ENCODE measurements at places on chromosomes 1 and 21.
A peak's percentile ranks its signal among the peaks of the same experiment; 100 is the strongest.

DNA sequence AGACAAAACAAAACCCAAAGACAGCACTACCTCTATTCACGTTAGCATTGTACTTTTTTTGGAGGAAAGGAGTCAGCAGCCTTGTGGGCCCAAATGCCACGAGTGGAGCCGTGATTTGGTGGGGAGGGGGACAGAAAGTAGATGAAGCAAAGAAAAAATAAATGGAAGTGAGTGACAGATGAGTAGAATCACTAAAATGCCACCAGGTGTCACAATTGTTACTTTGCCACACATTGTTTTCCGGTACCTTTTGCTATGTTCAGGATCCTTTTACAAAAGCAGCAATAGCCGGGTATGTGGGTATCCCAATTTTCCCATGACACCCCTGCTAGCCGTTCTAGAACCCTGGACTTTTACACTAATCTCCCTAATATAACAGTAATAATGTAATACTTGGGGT is 85.0 kb upstream of the AK4 start:
- no peak for DNase-seq

DNA sequence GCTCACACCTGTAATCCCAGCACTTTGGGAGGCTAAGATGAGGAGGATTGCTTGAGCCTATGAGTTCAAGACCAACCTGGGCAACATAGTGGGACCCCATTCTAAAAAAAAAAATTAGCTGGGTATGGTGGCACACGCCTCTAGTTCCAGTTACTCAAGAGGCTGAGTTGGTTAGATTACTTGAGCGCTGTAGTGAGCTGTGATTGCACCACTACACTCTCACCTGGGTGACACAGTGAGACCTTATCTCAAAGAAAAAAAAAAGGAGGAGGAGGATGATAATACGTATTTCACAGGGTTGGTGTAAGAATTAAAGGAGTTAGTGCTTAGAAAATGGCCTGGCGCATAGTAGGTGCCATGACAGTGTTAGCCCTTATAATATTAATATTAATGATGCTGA is 144.1 kb downstream of the PLXNA2 start:
- no peak for DNase-seq

DNA sequence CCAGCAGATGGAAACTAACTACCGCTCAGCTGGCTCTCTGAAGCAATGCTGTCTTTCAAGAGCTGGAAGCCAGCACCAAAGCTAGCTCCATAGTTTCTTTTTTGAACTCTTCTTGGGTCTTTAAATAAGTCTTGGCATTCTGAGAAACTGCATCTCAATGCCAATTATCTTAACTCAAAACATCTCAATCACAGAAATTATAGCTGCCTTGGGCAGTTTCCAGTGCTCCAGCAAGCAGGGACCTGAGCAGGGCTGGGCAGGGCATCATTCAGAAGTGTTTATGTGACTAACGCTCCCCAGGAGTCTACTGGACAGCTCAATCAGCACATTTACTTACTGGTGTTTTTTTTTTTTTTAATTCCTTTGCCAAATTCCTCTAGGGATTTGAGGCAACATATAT is 18.3 kb upstream of the PADI4 start:
- DNase-seq, result no peak

- DNase-seq, result no peak
These were observed 49.0 kb upstream of the ASB17 start for GRCh38 chr1:75980972-75981897.

DNA sequence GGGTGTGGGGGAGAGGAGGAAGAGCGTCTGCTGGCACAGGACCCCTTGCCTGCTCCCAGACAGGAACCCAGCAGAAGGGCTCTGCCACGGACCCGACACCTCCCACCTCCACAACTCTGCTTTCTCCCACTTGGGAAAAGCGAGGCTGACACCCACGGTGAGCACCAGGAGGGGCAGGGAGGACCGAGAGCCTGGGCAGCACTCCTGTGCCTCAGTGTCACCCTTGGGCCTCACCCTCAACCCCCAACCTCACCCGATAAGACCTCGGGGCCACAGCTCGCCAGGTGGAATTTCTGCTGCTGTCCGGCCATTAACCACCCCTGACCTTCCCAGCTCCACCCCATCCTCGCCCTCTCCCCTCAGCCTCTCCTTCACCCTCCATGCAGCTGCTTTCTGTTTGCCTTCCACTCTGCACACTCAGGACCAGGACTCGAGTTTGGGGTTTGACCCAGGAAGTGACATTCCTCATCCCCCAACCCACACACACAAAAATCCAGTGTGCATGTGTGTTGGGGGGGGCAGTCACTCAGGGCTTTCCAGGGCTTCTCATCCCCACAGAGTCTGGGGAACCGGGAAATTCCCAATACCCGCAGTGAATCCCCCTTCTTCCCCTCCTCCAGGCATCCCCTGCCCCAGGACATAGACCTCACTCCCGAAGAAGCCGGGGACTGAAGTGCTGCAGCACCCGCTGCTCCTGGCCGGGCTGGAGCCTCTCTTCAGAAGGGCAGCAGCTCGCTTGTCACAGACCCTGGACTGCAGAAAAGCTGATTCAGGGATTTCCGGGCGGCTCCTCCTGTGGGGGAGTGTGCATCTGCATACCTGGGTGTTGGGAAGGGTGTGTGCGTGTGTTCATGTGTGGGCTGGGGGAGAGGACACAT is 65.8 kb downstream of the SYT2 start:
- no peak for DNase-seq

DNA sequence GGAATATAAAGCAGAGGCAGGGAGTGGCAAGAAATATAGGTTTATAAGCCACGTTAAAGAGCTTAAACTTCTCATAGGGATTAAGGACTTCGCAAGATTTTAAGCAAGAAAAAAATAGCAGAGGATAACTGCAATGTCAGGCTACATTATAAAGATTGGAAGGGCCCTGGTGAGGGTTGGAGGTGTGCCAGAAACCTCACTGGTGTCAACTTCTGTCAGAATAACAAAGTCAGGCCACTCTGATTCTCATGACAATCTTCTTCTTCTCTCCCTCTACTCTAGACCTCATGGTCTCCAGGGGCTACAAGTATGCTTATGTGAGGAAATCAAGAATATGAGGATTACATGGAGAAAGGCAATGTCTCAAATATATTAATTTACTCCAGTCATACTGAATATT is 32.6 kb upstream of the FMO2 start:
- DNase-seq, result no peak

- no peak for DNase-seq
These were observed 29.8 kb upstream of the GALNT2 start for GRCh38 chr1:230037261-230037660.

DNA sequence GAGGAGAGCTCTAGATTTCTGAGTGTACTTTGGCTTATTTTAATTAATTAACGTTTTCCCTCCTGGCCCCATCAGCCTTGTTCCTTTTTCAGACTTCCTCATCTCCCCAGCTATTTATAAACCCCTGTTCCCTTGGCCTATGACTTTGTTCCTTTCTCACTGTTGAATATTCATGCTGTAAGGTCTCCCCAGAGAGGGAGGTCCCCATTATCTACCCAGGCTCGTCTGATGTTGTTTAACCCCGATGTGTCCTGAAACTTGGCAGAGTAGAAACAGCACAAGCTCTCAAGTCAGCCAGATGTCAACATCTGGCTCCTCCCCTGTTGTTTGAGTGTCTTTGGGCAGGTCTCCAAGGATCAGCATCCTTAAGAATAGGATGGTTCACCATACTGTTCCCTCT is 153.6 kb downstream of the HIVEP3 start:
- no peak for DNase-seq

- DNase-seq, result no peak
These were observed 67.0 kb downstream of the ST3GAL3 start for GRCh38 chr1:43774359-43774758.

GRCh38 chr1:204652497-204652896 is 33.0 kb downstream of the LRRN2 start:
- no peak for DNase-seq

- no peak for DNase-seq
These were observed 14.2 kb downstream of the ARHGEF2 start for GRCh38 chr1:155964193-155964592.

DNA sequence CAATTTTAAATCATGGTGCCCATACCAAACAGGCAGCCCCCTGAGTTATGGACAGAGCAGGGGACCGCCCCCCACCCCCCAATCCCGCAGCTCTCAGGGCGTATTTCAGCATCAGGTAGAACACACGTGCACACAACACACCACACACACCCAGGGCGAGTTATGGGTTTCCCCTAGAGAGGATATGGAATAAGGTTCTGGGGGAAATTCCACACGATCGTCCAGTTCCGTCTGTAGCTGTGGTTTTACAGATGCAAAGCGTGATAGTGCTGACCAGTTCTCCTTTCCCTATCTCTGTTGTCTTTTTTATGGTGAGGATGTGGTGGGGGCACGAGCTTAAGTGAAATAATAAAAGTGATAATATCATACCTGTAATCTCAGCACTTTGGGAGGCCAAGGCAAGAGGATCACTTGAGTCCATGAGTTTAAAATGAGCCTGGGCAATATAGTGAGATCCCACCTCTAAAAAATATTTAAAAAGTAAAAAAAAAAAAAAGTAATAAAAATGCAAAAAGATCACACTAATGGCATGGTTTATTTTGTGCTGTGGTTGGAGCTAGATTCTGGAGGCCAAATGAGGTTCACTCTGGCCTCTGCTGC is 25.1 kb downstream of the C2CD2 start:
- DNase-seq, result no peak

DNA sequence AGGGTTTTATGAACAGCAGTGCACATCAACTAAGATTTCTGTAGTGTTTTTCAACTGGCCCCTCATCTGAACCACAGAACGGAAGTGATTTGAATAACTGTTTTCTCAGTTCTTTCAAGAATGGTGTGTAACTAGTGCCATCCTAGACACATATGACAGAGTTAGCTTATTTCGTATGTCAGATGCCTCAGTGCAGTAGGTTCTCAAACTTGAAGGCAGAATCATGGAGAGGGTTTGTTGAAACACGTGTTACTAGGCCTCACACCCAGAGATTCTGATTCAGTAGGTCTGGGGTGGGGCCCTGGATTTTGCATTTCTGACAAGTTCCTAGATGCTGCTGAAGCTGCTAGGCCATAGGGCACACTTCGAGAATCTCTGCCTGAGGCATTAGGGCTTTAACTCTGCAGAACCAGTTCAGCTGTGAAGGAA is 49.0 kb downstream of the SCCPDH start:
- no peak for DNase-seq

DNA sequence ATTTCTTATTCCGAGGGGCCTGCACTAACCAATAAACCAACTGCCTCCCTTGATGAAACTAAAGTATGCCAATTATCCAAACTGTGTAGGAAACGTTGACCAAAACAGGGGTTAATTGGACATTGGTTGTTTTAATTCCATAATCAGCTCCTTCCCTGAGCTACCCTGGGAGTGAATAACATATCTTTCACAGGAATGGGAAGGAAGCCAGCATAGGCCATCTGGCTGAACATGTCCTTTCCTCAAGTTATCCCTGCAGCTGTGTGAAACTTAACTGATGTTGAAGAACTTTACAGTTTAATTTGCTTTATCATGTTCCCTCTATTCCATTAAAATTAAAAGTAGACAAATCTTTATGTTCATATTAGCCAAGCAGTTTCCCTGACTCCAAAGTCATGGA is 75.4 kb downstream of the NRIP1 start:
- DNase-seq, result no peak

DNA sequence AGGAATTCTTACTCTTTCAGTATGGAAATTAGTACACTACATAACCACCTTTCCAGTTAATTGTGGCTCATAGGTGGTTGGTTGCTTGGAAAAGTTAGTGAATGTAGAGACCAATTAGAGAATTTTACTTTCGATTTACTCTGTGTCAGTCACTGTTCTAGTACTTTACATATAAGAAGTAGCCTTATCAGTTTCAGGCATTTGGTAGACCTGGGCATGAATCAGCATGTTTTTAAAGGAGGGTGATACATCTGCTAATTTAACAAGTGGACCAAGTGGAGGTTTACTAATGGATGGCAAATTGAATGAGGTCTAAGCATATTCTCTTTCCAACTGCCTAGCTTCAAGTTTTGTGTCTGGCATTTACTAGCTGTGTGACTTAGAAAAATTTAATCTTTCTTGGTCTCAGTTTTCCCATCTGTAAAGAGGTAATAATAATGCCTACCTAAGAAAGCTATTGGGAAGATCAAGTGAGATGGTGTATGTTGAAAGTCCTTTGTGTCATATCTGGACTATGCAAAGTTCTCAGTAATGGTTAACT is 1158.6 kb downstream of the PLA2G4A start:
- no peak for DNase-seq

- no peak for DNase-seq
These were observed 97.5 kb downstream of the SEC16B start for GRCh38 chr1:177872308-177872900.

GRCh38 chr21:25557180-25557579 is 50.1 kb downstream of the MRPL39 start:
- DNase-seq, result no peak

GRCh38 chr1:84163123-84163931 is 19.3 kb downstream of the PRKACB start:
- no peak for DNase-seq

- no peak for DNase-seq
These were observed 252.1 kb upstream of the TMEM51 start for GRCh38 chr1:14901371-14901954.

GRCh38 chr21:31537872-31538576 is 121.5 kb upstream of the SOD1 start:
- DNase-seq, result peak; percentile 2

- DNase-seq, result peak; percentile 27
These were observed 239.3 kb downstream of the NPHP4 start for GRCh38 chr1:5752746-5753548.

DNA sequence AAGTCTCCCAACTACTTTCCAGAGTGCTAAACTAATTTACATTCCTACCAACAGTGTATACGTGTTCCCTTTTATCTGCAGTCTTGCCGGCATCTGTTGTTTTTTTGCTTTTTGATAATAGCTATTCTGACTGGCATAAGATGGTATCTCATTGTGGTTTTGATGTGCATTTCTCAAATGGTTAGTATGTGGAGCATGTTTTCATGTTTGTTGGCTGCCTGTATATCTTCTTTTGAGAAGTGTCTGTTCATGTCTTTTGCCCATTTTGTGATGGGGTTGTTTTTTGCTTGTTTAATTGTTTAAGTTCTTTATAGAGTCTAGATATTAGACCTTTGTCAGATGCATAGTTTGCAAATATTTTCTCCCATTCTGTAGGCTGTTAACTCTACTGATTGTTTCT is 46.6 kb downstream of the MAST2 start:
- no peak for DNase-seq

- no peak for DNase-seq
These were observed 33.9 kb upstream of the LGALS8 start for GRCh38 chr1:236489710-236490377.

GRCh38 chr21:40278345-40278744 is 411.1 kb downstream of the PCP4 start:
- no peak for DNase-seq

DNA sequence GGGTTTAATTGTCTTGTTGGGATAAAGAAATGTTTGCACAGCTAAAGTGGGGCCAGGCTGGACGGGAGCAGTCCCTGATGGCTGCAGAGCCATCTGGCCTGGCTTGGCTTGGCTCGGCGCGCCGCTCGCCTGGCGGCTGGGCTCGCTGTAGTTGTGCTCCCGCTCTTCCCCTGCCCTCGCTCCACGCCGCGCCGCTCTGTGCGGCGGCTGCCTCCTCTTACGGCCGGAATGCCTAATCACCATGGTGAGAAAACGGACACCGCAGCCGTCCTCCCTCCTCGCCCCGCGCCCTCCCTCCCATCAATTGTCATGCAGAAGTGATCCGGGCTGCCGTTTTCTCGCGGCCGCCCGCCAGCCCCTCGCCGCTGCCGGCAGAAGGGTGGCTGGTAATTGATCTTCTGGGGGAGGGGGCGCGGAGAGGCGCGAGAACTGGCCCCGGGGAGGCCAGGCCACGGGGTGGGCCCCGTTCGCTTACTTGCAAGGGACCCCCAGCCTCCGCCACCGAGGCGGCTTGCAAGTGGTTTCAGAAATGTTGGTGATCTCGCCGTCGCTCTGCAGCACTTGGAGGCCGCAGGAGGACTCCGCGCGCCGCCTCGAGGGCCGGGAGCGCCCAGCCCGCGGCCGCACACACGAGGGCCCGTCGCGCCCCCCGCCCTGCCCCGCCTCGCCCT is 12.4 kb downstream of the RNF220 start:
- no peak for DNase-seq

Data from aorta (tissue), 5 donors.